ENCODE measurements at places on chromosomes 1 and 21.

DNA sequence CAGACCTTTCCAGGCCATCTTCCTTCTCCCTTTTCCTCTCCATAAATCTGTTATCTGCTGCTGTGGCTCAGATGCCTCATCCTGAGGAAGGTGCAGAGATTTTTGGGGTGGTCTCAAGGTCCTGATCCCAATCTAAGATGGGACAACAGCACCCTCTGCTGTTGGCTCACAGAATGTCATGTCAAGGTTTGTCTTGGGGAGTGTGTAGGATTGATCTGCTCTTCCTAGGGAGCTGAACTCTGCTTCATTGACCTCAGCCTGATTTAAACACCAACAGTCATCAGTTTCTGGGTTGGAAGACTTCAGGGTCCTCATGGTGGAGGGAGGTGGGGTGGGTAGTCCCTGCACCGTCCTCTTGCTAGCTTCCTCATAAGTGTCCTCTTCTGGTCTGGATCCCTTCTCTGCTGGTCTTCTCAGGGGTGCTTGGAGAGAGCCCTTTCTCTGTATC lies 62.8 kb upstream of the LAX1 start:
- peak; percentile 27 for DNase-seq

- DNase-seq = no peak
These were observed 13.8 kb downstream of the AGT start for GRCh38 chr1:230700132-230700531.

DNA sequence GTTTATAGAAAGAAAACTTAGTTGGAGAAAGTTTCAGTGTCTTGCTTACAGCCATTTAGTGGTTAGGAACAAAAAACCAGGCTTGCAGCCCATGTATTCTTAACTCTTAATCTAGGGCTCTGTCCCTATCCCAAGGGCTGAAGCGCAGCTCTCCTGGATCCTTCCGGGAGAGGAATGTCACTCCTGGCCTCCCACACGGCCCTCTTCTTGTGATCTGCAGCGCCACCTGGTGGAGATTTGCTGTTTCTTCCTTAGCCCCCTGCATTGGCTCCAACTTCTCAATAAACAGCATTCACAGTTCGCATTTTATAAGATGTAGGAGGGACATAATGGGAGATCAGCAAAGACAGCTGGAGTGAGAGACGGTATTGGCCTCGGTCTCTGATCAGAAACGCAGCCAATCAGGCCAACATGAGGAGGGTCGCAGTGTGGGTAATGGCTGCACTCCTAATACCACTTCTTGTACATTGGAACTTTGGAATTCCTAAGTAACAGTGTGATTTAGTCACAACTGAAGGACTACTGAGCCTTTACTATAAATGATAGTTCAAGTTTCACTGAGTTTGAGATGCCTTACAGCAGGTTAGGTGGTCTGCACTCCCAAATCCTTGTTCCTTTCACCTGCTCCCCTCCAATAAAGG lies 283.4 kb downstream of the ASTN1 start:
- no peak for DNase-seq

- no peak for DNase-seq
These were observed 43.5 kb downstream of the RRAGC start for GRCh38 chr1:38815903-38816627.

- no peak for DNase-seq
These were observed 75.4 kb downstream of the NOS1AP start for GRCh38 chr1:162144853-162145252.

- DNase-seq = no peak
These were observed 75.5 kb downstream of the PIK3CD start for GRCh38 chr1:9726905-9727595.

DNA sequence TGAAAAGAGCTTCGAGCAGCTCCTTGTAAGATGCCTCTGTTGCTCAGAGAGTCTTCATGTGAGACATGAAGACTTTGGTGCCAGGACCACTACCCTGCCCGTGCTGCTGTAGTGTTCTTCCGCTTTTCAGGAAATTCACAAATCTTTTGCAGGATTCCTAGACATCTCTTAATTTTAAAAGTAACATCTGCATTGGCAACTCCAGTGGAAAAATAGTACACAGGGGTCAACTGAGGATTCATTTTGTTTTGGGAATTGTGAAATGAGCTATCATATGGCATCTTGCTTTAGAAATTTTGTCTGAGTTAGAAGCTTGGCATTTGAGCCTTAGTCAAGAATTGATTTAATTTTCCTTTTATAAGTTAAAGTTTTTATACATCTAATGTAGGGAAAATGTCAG lies 7.2 kb downstream of the PRDM2 start:
- no peak for DNase-seq

Measured in stimulated activated CD4-positive, alpha-beta T cell treated with anti-CD3 and anti-CD28 coated beads, Interleukin-1b, Interleukin-23, amount 100 ng/mL, for 1 hour (primary cell).